ENCODE measurements at places on chromosomes 12 and 14.

- DNase-seq = no peak
These were observed 776.3 kb downstream of the TMEM121 start for GRCh38 chr14:106302661-106303060.

DNA sequence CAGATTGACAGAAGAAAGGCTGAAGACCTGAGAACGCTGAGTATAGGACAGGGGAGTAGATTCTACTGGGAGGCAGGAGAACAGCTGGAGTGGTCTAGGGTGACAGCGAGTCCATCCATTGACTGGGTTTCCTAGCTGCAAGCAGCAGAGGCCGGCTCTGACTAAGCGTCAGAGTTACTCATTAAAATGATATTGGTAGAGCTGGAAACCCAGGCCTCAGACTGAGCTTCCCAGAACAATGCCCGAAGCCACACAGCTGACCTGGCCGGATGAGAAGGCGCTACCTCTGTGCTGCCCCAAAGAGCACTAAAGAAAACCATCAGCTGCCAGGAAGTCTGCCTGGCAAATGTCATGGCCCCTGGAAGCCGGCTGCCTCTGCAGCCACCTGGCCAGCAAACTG, 78.5 kb upstream of the FZD10 start:
- no peak for DNase-seq

- DNase-seq = no peak
These were observed 2.9 kb downstream of the TRPV4 start for GRCh38 chr12:109830267-109830666.

DNA sequence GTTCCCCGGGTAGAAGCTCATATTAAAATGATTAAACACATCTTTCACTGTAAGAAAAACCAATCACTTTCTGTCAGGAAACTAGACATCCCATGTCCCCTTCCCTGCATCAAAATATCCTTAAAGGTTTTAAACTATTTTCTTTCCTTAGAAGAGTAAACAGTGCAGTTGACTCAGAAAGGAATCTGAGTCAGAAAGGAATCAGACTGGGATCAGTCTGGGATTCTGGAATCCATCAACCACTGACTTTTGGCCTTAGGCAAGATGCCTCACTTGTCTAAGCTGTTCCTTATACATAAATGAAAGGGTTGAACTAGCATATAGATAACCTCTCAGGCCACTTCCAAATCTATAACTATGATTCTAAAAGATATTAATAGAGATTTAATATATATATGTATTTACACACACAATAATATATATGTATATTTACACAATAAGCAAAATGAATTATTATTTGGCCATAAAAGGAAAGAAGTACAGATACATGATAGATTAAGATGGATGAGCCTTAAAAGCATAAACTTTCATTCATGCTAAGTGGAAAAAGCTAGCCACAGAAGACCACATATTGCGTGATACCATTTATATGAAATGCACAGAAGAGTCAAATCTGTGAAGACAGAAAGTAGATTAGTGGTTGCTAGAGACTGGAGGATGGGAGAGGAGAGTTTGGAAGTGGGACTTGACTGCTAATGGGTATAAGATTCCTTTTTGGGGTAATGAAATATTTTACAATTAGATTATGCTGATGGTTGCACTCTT, 114.4 kb downstream of the SLC38A1 start:
- DNase-seq = peak; percentile 32
